Left renal cortex interstitium (tissue), 4 donors: ENCODE measurements at places on chromosomes 2 and 18. TPM values are rescaled to one million over a fixed set of nuclear protein-coding genes. Genes with fewer than 3 reads are reported as not detected.

The RBKS gene
- polyA plus RNA-seq, result 7.7 TPM

The FECH gene
- polyA plus RNA-seq, result 37.8 TPM

The SETBP1 gene
- polyA plus RNA-seq, result 29.0 TPM

The NAB1 gene
- polyA plus RNA-seq, result 66.1 TPM

The TRAF3IP1 gene
- polyA plus RNA-seq, result 20.0 TPM

The KIF1A gene
- polyA plus RNA-seq, result 11.1 TPM

The CIB4 gene
- 0.41 TPM for polyA plus RNA-seq

The CPO gene
- polyA plus RNA-seq, result 1.8 TPM

The SCYGR4 gene
- polyA plus RNA-seq, result not detected

The EMX1 gene
- polyA plus RNA-seq, result 44.8 TPM

The NEB gene
- polyA plus RNA-seq, result 18.1 TPM

The POU3F3 gene
- 105 TPM for polyA plus RNA-seq

DNA sequence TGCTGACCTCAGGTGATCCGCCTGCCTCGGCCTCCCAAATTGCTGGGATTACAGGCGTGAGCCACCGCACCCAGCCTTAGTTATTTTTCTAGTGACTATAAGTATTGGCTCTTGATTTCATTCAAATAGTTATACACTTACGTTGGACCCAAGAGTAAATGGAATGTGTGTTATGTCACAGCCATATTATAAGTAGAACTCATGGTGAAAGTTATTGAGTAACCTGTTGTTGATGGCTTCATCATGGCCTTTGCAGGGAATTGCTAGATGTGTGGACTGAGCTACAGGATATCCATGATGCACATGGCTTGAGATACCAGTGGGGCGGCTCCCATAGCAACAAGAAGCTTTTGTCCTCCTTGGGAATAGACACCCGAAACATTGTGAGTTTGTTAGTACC lies 44.7 kb downstream of the AFTPH start:
- DNase-seq, result no peak

DNA sequence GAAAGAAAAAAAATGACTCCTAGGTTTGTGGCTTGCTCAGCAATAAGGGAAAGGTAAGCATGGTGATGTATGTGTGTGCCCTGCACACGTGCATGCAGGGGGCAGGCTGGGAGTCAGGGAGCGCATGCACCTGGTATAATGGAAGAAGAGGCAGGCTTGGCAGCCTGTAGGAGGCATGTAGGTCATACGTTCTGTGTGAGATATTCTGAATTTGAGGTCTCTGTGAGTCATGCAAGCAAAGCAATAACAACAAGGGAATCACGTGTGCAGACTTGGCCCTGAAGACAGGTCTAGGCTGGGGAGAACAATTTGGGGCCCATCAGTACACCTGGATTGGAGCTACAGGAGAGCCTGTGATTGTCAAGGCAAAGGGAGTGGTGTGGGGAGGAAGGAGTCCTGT lies 94.5 kb upstream of the TTC39C start:
- DNase-seq, result no peak

- DNase-seq, result no peak
Observed at GRCh38 chr2:180482696-180483095, 475.6 kb upstream of the CWC22 start.

DNA sequence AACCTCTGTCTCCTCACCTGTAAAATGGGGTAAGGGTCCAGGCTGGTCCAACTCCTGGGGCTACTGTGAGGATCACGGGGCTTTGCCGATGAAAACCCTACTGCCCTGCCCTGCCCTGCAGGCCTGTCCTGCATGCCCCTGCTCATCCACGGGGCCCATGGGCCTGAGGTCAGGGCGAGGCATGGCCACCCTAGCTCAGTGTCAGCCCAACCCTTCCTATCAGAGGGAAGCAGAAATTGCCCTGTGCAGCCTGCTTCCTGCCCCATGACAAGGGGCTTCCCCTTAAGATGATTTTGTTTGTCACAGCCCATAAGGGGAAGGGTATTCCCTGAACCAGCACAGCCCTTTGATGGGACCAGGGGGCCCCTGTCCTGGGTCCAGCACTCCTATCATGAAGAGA lies 353.6 kb upstream of the ID2 start:
- DNase-seq, result no peak

DNA sequence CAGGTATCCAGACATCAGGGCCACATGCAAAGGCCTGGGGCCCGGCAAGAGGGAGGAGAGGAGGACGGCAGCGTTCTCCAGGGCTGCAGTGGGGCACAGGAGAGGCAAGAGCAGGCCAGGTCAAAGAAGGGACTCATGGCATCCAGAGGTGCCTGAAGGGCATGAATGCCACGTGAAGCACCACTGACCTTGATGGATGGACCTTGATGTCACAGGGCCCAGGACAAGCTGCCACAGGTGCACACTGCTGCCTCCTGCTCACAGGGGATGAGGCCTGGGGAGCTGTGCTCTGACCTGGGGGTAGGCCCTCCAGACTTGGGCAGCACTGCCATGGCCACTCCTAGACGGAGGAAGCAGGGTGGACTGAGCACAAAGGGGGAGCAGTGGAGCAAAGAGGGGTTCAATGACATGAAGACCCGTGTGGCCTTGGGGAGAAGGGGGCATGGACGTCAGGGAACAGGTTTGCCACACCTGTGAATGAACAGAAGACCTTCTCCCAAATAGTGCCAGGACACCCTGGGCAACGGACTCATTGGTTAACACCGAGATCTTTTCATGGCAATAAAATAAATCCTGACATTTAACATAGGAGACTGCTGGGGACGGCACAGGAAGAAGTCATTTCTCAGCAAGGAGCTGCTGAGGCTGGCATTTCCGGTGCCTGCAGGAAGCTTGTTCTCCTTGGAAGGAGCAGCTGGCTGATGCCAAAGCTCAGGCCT lies 65.6 kb downstream of the EMX1 start:
- no peak for DNase-seq

DNA sequence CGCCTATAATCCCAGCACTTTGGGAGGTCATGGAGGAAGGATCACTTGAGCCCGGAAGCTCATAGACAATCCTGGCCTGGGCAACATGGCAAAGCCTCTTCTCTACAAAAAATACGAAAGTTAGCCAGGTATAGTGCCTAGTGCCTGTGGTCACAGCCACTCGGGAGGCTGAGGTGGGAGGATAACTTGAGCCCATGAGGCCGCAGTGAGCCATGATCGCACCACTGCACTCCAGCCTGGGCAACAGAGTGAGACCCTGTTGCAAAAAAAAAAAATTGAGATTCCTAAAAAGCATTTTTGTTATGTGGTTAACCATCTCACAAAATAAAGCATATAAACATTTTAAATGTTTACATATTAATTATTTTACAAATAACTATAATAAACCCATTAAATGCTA lies 13.9 kb downstream of the PCBP1 start:
- no peak for DNase-seq

DNA sequence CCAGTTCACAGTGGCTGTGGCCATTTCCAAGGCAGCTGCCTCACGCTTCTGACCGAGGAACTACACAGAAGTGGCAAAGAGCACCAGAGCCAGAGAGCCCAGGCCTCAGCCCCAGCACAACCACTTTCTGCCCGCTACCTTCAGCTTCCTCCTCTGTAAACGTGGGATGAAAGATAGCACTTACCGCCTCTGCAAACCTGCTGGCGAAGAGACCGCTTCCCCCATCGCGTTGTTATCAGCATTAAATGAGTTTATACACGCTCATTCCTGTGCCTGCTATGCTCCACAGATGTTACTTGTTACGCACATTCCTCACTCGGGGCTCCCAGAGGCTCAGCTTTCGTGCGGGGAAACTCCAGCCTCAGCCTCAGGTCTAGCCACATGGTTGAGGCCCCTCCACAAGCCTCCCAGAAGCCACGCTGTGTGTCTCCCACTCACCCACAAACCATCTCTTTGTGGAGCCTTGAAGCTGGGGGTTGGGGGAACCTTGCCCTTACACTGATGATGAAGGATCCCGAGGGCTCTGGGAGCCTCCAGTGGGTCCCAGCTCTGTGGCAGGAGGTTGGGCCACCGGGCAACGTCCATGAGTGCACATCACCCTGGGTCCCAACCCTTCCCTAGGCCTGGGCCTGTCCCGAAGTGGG lies 63.3 kb upstream of the SMAD7 start:
- no peak for DNase-seq

DNA sequence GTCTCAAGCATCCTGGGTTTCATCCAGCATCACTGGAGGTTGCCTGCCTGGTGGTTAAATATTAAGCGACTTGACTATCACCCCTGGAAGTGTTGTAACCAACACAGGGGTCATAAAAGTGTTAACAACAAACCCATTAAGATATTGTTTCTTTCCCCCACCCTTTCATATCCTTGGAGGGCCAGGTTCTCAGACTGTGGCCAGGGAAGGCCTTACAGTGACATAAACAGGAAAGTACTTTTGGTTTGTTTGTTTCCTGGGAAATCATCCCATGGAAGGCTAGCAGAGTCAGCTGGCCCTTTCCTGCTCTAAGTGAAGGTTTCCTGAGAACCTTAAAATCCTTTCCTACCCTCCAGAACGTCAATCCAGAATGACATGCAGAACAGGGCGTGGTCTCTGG lies 160.9 kb downstream of the CLIP4 start:
- no peak for DNase-seq

- no peak for DNase-seq
Observed at GRCh38 chr2:180646756-180647155, 333.6 kb upstream of the UBE2E3 start.

DNA sequence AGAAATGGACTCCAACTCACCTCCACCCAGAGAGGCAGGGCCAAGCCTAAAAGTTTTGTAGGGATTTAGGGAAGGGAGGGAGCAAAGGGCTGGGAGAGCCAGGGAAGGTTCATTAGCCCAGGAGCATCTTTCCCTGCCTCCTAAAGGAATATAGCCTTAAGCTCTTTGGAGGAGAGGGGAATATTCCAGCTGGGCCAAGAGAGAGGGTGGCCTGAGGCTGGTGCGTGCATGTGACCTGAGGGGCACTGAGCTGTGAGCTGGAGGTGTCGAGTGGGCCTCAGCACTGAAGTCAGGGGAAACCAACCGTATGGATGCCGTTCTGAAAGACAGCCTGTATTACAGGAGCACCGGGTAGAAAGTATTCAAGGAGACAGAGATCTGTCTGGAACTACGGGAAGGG lies 112.6 kb downstream of the KLHL29 start:
- no peak for DNase-seq

DNA sequence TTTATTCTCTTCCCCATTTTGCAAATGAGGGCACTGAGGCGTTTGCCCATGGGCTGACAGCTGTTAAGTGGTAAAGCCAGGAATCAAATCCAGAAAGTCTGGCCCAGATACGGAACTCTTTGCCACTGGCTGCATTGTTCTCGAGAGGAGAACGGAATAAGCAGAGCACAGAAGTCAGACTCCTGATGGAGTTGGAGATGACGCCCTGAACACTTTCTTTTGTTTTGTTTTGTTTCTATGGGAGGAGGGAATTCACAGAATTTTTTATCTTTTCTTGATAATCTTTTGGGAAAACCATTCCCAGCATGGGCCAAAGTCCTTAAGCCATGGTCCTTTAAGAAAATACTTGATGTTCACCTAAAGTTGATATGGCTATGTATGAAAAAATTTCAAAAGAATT lies 322.2 kb downstream of the RDH14 start:
- no peak for DNase-seq

- no peak for DNase-seq
Observed at GRCh38 chr18:65257149-65257548, 493.7 kb upstream of the CDH7 start.

GRCh38 chr18:79568543-79569205 lies 110.9 kb upstream of the CTDP1 start:
- DNase-seq, result no peak

DNA sequence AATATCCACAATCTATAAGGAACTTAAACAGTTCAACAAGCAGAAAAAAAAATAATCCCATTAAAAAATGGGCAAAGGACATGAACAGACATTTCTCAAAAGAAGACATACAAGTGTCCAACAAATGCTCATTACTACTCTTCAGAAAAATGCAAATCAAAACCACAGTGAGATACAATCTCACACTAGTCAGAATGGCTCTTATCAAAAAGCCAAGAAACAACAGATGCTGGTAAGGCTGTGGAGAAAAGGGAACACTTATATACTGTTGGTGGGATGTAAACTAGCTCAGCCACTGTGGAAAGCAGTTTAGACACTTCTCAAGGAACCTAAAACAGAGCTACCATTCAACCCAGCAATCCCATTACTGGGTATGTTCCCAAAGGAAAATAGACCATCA lies 7.2 kb upstream of the CRYGB start:
- no peak for DNase-seq

GRCh38 chr18:62281684-62282083 lies 43.4 kb upstream of the TNFRSF11A start:
- DNase-seq, result no peak

GRCh38 chr2:230723363-230723762 lies 10.7 kb downstream of the CAB39 start:
- no peak for DNase-seq

- DNase-seq, result no peak
Observed at GRCh38 chr2:39772812-39773152, 6.3 kb downstream of the THUMPD2 start.

DNA sequence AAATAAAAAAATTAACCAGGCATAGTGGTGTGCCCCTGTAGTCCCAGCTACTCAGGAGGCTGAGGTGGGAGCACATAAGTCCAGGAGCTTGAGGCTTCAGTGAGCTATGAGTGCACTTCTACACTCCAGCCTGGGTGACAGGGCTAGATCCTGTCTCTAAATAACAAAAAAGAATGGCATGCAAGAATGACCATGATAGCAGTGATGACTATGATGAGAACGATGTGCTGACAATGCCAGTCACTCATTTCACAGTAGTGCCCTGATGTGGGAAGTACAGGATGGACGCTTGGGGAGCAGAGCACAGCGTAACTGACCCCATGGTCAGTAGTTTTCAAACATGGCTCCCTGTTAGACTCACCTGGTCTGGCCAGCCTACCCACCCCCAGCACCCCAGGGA lies 139.1 kb downstream of the VAPA start:
- no peak for DNase-seq

- no peak for DNase-seq
Observed at GRCh38 chr2:42858140-42859005, 66.0 kb upstream of the HAAO start.

GRCh38 chr2:103959174-103960128 lies 894.5 kb upstream of the POU3F3 start:
- no peak for DNase-seq

- DNase-seq, result no peak
Observed at GRCh38 chr2:148102641-148103040, 81.8 kb downstream of the MBD5 start.

DNA sequence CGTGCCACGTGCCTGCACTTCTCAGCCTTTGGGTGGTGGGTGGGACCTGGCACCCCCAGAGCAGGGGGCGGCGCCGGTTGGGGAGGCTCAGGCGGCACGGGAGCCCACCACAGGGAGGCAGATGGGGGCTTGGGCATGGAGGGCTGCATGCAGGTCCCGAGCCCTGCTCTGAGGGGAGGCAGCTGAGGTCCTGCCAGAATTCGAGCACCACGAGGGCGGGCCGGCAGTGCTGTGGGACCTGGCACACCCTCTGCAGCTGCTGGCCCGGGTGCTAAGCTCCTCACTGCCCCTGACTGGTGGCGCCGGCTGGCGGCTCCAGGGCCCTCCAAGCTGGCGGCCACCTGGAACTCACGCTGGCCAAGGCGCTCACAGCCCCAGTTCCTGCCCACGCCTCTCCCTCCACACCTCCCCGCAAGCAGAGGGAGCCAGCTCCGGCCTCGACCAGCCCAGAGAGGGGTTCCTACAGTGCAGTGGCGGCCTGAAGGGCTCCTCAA lies 1176.8 kb upstream of the GYPC start:
- no peak for DNase-seq

- DNase-seq, result no peak
Observed at GRCh38 chr2:46876741-46877384, 38.7 kb downstream of the MCFD2 start.

- peak; percentile 45 for DNase-seq
Observed at GRCh38 chr2:75476761-75477160, 84.0 kb downstream of the EVA1A start.

- no peak for DNase-seq
Observed at GRCh38 chr2:180763263-180763989, 217.0 kb upstream of the UBE2E3 start.

- DNase-seq, result no peak
Observed at GRCh38 chr2:28598484-28598883, 102.6 kb downstream of the PLB1 start.
